ENCODE measurements at places on chromosomes 5 and 9.

- DNase-seq, result no peak
Measured at GRCh38 chr5:153618307-153618706, 127.8 kb downstream of the GRIA1 start.

- DNase-seq, result no peak
Measured at GRCh38 chr5:146588331-146589027, 72.5 kb upstream of the GPR151 start.

GRCh38 chr5:72226950-72227349 lies 93.1 kb downstream of the MRPS27 start:
- DNase-seq, result no peak

DNA sequence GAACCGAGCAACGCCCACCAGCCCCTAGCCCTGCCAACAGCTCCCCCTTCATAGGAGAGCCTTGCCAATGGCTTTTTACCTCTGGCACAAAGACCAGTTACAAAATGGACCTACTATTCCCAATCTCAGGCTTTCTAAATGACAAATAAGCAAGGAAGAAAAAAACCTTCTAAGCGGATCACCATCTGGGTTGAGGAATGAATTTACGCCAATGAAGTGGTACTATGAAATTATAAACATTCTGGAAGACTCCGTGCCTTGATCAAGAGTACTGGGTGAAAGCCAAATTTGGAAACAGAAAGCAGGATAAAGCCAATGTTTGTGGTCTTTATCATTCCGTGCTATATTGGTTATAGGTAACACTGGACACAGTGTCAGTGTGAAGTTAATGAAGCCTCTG lies 371.9 kb downstream of the NDUFS4 start:
- DNase-seq, result no peak

- no peak for DNase-seq
Measured at GRCh38 chr9:106615118-106615889, 247.7 kb upstream of the ZNF462 start.

- no peak for DNase-seq
Measured at GRCh38 chr9:18075253-18075952, 398.6 kb upstream of the ADAMTSL1 start.

DNA sequence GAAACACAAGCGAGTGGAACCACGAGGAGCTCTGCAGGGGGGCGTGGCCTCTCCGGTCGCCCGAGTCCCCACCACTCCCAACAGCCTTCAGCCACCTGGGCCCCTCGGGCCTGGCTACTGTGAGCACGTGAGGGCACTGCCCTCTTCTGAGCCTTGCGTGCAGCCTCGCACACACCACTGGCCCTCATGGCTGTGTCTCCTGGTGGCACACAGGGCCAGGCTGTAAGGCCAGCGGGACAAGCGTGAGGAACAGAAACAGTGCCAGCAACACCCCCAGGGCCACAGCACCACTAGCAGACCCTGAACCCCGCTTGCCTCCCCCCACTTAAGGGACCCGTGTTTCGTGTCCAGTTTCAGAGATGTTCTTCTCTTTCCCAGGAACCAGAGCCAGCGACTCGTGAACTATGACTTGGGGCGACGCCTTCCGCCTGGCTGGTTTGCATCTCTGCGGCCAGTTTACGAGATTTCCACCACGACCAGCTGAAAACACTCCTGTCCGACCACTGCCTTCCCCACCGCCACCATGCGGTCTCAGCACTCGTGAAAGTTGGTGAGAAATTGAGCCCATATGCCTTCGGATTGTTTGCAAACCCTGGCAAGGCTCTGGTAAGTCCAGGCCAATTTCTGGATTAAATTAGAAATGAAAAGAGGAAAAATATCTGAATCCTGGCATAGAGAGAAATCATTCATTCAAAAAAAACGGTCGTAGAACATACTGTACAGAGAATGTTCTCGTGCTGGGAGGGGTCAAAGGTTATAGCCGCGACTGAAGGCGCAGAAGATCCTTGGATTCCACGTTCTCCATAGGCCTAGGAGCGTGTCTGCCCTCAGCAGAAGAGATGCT lies 135.6 kb downstream of the ZNF354C start:
- no peak for DNase-seq

- DNase-seq, result no peak
Measured at GRCh38 chr5:1497795-1498622, 25.8 kb downstream of the LPCAT1 start.

GRCh38 chr9:136725612-136726011 lies 13.2 kb downstream of the DIPK1B start:
- no peak for DNase-seq

- DNase-seq, result no peak
Measured at GRCh38 chr9:81548911-81549310, 140.4 kb downstream of the TLE1 start.

GRCh38 chr9:89174291-89174690 lies 4.3 kb downstream of the SHC3 start:
- no peak for DNase-seq

DNA sequence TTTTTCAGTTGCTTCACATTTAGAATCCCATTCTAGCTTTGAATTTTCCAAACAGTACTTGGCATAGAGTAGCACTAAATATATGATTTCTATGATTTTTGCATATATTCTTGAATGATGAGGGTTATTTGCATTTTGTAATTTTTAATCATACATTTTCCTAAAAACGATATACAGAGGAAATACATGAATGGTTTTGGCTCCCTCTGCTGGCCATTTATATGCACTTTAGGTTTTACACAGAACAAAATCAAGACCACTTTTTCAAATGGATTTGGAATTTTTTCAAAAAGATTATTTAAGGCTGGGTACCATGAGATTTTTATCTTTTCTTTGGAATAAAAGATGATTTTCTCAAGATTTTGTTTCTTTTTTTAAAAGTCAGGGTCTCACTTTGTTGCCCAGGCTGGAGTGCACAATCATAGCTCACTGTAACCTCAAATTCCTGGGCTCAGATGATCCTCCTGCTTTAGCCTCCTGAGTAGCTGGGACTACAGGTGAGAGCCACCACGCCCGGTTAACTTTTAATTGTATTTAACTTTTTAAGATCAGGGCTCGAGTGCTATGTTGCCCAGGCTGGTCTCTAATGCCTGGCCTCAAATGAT lies 16.7 kb upstream of the COMMD10 start:
- DNase-seq, result no peak

DNA sequence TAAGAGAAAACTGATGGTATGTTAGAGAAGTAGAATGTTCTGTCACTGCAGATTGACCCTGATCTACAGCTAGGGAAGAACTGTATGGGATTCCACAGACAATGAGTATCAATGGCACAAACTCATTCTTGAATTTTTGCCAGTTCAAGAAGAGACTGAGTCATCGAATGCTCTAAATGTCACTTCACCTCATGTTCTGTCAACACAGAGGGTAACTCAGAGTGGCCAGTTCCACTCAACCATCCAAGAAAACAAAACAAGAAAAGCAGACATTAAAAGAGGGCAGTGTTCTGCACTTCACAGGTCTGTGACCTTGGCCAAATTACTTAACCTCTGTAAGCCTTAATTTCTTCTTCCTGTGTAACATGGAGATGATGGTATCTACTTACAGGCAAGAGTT lies 132.2 kb upstream of the HMHB1 start:
- DNase-seq, result no peak

DNA sequence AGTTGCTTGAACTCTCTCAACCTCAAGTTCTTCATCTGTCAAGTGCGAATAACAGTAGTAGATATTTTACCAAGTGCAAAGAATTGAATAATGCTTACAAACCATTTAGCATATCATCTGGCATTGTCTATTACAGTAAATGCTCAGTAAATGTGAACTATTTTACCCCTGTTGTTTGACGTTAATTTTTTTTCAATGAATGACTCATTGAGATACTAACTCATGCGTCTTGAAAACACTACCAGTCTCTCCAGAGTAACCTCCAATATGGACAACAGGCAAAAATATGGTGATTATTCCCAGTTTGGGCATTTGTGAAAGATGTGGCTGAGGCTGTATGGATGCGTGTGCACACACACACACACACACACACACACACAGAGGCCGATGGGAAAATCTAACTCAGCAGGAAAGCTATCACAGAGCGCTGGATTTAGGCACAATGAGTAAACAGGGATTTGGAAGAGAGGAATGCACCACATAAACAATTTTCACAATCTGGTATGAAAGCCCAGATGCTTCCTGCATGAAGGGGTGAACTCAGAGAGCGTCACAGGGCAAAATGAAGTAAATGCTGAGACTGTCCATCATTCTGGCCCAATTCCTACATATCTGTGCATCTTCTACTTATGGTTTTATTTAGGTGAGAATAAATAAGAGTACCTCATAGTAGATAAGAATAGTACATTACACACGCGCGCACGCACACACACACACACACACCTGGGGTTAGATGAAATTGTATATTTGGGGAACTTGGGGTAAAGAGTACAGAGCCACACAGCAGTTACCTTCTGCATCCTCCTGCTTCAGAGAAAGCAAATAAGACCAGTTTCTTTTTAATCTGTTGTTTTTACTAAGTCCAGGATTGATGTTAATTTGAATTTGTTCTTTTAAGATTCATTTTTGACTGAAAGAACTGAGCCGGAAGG lies 128.7 kb downstream of the PALM2AKAP2 start:
- DNase-seq, result no peak

DNA sequence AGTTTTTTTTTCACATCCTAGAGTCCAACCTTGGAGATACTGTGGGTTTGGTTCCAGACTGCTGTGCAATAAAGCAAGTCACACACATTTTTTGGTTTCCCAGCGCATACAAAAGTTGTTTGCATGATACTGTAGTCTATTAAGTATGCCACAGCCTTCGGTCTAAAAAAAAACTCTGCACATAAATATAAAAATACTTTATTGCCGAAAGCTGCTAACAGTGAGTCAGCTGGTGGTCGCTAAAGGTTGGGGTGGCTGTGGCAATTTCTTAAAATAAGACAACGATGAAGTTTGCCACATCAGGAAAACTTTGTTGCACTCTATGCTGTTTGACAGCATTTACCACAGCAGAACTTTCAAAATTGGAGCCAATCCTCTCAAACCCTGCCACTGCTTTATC lies 37.4 kb downstream of the UBQLN1 start:
- no peak for DNase-seq

DNA sequence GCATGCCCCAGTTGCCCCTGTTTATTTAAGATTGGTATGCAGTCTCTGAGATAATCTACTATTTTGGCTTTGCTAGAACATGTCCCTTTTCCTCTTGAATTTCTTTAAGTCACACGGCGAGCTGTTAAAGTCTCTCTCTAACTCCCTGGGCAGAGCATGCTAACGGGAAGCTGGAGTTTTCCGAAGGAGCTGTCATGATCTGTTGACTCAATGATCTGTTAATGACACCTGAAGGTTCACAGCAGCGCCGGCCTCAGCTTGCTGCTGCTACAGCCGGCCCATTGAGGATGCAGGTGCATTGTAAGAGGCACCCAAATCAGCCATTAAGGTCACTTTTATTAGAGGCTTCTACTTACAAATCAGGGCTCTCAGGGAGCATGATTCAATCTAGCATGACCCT lies 1203.4 kb downstream of the MAT2B start:
- no peak for DNase-seq

- DNase-seq, result no peak
Measured at GRCh38 chr5:607541-608428, 4.4 kb upstream of the CEP72 start.

- no peak for DNase-seq
Measured at GRCh38 chr5:14598225-14598624, 16.6 kb downstream of the OTULINL start.

DNA sequence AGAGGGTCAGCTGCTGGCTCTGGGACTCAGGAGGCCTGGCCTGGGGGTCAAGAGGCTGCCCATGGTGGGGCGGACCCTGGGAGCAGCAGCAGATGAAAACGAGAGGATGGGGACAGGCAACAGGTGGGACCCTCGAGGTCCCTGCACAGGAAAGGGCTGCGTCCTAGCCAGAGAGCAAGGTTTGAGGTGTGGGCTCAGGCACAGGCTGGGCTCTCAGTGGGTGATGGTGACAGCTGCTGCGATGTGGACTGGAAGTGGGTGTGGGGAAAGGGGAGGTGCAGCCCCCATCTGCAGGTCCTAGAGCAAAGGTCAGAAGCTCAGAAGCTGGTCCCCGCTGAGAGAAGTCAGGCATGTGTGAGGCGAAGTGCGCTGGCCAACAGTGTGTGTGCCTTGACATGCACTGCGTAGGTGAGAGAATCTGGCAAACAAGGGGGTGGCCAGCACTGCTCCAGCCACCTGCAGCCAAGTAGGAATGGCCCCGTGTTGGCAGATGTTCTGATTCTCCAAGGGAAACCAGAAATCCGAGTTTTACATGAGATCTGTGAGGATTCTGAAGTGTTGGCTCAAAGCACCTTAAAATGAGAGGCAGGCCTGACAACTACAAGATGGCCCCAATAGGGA lies 85.7 kb downstream of the COL23A1 start:
- DNase-seq, result no peak

- DNase-seq, result no peak
Measured at GRCh38 chr5:56310711-56311204, 77.6 kb upstream of the ANKRD55 start.

DNA sequence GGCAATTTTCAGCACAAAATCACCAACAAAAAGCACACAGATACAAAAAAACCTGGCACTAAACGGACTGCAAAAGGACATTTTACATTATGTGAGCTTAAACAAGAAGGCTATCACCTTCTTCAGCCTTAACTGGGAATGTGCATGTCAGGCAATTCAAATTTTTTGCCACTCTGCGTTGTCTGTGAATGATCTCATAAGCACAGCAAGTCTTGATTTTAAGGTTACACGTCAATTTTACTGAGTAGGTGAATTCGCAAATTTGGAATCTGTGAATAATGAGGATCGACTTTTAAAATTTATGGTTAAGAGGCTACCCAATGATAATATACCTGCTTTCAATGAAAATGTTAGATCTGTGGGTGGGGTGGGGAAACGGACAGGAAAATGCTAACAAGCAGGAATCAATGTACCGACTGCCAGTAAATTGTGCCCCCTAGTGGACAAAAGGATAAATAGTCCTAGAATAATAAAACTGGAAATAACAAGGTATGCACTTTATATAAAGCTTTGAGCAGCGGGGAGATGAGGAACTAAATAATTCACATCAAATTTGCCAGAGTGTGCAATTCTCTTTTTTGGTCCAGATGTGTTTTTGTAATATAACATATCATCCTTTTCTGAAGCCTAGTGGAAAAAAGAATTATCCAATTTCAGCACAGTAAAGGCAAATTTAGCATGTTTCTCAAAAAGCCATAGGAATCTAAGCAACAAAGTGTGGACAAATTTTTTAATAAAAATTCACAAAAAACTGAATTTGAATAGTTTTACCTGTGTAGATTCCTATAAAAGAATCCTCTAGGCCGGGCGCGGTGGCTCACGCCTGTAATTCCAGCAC lies 20.5 kb downstream of the EQTN start:
- no peak for DNase-seq
